ENCODE measurements at places on chromosomes 4 and X. TPM values are rescaled to one million over a fixed set of nuclear protein-coding genes. Genes with fewer than 3 reads are reported as not detected.
A peak's percentile ranks its signal among the peaks of the same experiment; 100 is the strongest.

WWC2 gene
- 74.2 TPM for total RNA-seq

- no peaks in the 10 kb centered on the region for H3K36me3 ChIP-seq
- DNase-seq: no peak
- no peaks in the 10 kb centered on the region for H3K27me3 ChIP-seq
- H3K4me3 ChIP-seq: no peak overlapping the region
These were observed 10.0 kb downstream of the SAT1 start for GRCh38 chrX:23792861-23793553.

SMIM10L2A gene
- 5.0 TPM for total RNA-seq

- H3K4me3 ChIP-seq: no peak overlapping the region
- H3K36me3 ChIP-seq: no peaks in the 10 kb centered on the region
These were observed 41.1 kb downstream of the IL13RA2 start for GRCh38 chrX:114976292-114976691.

DNA sequence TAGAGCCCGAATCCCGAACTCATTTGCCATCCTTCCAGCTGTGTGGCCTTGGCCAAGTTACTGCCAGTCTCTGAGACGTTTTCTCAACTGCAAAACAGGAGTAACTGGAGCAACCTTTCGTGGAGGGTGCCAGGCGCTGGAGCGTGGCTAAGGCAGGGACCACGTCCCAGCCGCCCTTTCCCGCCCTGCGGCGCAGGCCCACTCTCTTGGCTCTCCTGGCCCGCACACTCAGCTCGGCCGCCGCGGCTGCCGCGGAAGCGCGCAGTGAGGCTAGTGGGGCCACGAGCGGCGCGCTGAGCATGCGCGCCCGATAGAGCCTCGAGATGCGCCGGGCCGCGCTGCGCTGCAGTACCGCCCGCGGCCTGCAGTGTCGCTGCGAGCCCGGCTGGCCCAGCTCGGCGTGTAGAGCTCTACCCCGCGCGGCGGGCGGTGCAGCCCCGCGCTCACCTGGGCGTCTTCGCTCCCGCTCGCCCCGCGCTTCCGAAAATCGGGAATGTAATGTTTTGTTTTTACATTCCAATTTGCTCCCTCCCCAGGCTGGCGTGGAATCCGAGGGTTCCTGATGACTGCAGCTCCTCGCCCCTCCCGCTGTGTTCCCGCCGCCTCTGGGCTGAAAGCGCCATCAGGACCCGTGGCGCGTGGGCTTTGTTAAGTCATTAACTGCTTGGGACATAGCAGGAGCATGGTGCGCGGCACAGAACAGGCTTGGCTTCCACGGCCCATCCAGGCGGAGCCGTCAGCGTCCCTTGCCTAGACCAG, 4.0 kb upstream of the ZNF518B start:
- peak overlapping the region; percentile 81 for H3K4me3 ChIP-seq
- peaks cover 9% of the 10 kb centered on the region for H3K4me1 ChIP-seq
- H3K36me3 ChIP-seq: no peaks in the 10 kb centered on the region
- DNase-seq: peak; percentile 77

GRCh38 chr4:156751486-156751885, 220.1 kb downstream of the PDGFC start:
- no peak for DNase-seq
- no peak overlapping the region for H3K27ac ChIP-seq
- no peaks in the 10 kb centered on the region for H3K36me3 ChIP-seq
- no peak overlapping the region for H3K4me3 ChIP-seq

DNA sequence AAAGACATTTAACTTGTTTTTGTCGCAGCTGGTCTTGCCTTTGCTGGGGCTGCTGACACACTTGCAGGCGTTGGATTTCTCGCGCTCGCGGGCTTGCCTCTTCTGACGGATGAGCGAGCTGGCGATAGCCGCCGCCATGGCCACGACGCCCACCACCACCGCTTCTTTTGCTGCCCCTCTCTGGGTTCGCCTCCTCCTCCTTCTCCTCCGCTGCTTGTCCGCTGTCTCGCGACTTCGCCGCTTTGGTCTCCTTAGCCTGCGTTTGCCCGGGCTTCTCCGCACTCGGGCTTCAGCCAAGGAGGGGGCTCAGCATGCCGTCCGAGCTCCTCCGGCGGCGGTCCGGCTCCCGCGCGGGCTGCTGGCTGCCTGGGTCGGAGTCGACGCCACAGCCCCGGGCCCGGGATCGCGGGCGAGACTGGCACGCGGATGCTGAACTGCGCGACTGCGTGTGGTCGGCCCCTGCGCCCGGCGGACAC, 613 bp downstream of the FGF13 start:
- 0 out of 2 replicates have a peak, but pooled peaks cover 3% of the 10 kb centered on the region for H3K27me3 ChIP-seq
- H3K4me1 ChIP-seq: 0 out of 2 replicates have a peak, but pooled peaks cover 13% of the 10 kb centered on the region
- H3K4me3 ChIP-seq: peak overlapping the region; percentile 66
- H3K27ac ChIP-seq: no peak overlapping the region
- peak; percentile 28 for DNase-seq

DNA sequence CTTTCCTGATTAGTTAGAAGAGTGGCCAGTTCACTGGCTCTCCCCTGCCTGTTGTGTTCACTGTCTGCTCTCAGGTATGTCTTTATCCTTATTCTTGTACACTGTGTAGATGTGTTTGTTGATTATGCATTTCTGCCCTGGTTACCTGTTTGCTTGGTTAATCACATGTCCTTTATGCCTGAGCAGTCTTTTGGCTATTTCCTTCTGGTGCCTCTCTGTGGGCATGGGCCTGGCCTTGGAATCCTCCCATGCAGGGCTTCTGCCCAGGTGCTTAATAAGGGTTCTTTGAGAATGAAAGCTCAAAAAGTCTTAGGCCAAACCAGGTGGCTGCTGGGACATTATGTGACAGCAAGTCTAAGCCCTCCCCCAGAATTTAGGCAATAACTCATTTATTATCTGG, 26.5 kb downstream of the OTUD6A start:
- H3K36me3 ChIP-seq: no peaks in the 10 kb centered on the region
- no peak overlapping the region for H3K4me3 ChIP-seq
- H3K4me1 ChIP-seq: peaks cover 5% of the 10 kb centered on the region
- H3K27ac ChIP-seq: no peak overlapping the region
- no peaks in the 10 kb centered on the region for H3K27me3 ChIP-seq

GRCh38 chr4:143575331-143575730, 61.8 kb downstream of the SMARCA5 start:
- no peak overlapping the region for H3K27ac ChIP-seq
- H3K4me1 ChIP-seq: no peaks in the 10 kb centered on the region
- H3K27me3 ChIP-seq: no peaks in the 10 kb centered on the region
- H3K36me3 ChIP-seq: no peaks in the 10 kb centered on the region
- DNase-seq: no peak

- no peak for DNase-seq
- no peak overlapping the region for H3K4me3 ChIP-seq
- H3K27ac ChIP-seq: no peak overlapping the region
- H3K36me3 ChIP-seq: no peaks in the 10 kb centered on the region
These were observed 259.5 kb downstream of the RCHY1 start for GRCh38 chr4:75254745-75255144.

DNA sequence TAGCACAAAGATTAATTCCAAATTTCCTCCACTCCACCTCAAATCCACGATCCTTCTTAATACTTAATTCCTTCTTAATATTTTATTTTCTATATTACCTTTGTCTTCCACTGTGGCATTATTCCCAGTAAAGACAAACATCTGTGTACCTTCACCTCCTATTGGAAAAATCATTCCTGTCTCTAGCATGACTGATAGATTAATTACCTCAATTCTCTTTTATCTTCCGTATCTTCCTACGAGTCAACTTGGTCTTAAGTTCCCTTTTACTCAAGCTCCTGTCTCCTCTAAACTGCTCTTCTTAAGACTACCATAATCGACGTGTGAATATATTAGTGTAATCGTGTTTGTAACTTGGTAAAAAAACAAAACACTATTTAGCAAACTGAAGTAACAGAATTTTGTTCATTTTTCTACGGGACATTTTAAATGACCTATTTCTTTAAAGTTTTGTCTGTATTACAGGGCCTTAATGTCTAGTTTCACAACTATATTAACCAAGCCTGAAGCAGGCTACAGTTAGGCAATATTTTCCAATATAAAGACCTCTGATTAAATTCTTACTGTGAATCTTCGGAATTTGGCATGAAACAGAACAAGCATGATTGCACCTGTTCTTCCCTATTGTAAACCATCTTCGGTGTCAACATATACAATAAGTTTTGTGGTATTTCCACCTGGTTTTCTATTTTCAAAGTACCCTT, 1.1 kb upstream of the USP38 start:
- no peaks in the 10 kb centered on the region for H3K27me3 ChIP-seq
- H3K27ac ChIP-seq: peak overlapping the region; percentile 98
- peaks cover 13% of the 10 kb centered on the region for H3K4me1 ChIP-seq
- H3K36me3 ChIP-seq: no peaks in the 10 kb centered on the region
- DNase-seq: no peak

NPNT gene
- total RNA-seq: 1.4 TPM

GRCh38 chr4:31007858-31008257, 287.7 kb downstream of the PCDH7 start:
- no peaks in the 10 kb centered on the region for H3K4me1 ChIP-seq
- no peaks in the 10 kb centered on the region for H3K27me3 ChIP-seq
- no peaks in the 10 kb centered on the region for H3K36me3 ChIP-seq
- H3K27ac ChIP-seq: no peak overlapping the region

DNA sequence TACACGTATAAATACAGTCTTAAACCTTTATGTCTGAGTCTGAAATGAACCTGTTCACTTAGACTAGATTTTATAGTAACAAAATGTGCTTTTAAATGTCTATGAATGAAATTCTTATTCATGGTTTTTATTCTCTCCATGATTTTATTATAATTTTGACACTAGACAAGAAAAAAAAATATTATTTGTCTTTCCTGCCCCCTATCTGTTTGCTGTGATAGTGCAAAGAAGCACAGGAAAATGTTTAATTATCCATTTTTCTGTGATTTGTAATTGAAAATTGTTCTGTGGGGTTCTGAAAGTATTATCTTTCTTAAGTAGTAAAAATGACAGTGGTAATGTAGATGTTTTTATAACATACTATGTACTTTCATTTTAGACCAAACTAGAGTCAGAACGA, 52.0 kb downstream of the INTS6L start:
- DNase-seq: no peak
- no peak overlapping the region for H3K4me3 ChIP-seq
- no peaks in the 10 kb centered on the region for H3K27me3 ChIP-seq
- no peak overlapping the region for H3K27ac ChIP-seq
- H3K36me3 ChIP-seq: no peaks in the 10 kb centered on the region

GRCh38 chrX:132954323-132954722, 4.1 kb downstream of the HS6ST2 start:
- H3K4me1 ChIP-seq: peaks cover 5% of the 10 kb centered on the region
- H3K36me3 ChIP-seq: no peaks in the 10 kb centered on the region
- H3K27me3 ChIP-seq: peaks cover 58% of the 10 kb centered on the region
- H3K27ac ChIP-seq: no peak overlapping the region

DNA sequence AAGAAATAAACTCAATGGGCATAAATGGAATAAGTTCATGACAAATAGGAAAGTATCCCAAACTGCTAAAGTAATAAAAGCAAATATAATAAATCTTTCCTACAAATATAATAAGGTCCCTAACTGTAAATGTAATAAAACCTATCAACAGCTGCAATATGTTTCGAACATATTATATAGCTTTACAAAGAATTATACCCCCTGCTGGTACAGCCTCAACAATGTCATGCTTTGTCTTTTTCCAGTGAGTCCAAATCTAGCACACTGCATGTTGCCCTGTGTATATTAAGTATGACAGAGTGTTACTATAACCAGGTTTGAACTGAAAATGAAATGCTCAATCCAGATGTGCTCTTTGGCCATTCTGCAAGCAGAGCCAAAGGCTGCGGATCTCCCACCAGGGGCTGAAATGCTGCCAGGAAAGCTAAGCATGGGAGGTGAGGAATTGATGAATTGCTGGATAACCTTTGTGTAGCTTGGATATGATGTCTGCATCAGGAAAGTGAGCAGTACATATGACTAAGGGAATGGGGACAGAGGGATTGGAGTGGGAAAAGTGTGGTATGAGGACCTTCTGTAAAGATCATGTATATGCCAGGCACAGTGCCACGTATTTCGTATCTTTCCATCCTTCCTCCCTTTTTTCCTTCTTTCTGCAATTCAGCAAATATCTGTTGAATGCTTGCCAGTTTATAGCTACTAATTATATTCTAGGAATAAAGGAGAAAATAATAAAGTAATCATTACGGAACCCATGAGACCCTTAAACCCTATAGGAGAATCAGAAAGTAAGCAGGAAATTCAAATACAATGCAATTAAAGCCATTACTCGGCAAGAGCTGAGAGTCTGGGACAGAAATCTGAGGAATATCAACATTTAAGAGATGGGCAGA, 954.6 kb upstream of the LCORL start:
- no peaks in the 10 kb centered on the region for H3K36me3 ChIP-seq
- no peaks in the 10 kb centered on the region for H3K4me1 ChIP-seq
- H3K27me3 ChIP-seq: no peaks in the 10 kb centered on the region
- no peak for DNase-seq
- H3K4me3 ChIP-seq: no peak overlapping the region
- no peak overlapping the region for H3K27ac ChIP-seq

DNA sequence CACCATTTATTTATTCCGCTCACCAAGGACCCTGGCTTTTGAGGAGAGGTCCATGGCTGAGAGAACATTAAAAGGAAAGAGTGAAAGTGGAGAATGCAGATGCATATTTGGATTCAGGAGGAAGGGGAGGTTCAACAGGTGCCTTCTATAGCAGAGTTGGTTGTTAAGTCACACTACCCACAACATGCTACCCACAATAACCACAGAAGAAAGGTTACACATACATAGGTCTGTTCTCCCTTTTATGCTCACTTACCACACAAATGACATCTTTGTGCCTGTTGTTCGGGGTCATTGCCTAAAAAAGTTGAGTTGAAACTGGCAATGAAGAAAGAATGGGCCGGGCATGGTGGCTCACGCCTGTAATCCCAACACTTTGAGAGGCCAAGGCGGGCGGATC, 587.4 kb downstream of the RPA4 start:
- DNase-seq: no peak
- no peak overlapping the region for H3K4me3 ChIP-seq
- no peak overlapping the region for H3K27ac ChIP-seq
- no peaks in the 10 kb centered on the region for H3K36me3 ChIP-seq
- no peaks in the 10 kb centered on the region for H3K27me3 ChIP-seq
- H3K4me1 ChIP-seq: peaks cover 7% of the 10 kb centered on the region

- no peak overlapping the region for H3K4me3 ChIP-seq
- H3K36me3 ChIP-seq: no peaks in the 10 kb centered on the region
- no peaks in the 10 kb centered on the region for H3K4me1 ChIP-seq
- no peak overlapping the region for H3K27ac ChIP-seq
These were observed 16.5 kb downstream of the RXFP1 start for GRCh38 chr4:158538176-158538575.
